ENCODE measurements at places on chromosomes 1 and 21.

- DNase-seq: no peak
Measured at GRCh38 chr1:60984062-60984799, 98.1 kb upstream of the NFIA start.

DNA sequence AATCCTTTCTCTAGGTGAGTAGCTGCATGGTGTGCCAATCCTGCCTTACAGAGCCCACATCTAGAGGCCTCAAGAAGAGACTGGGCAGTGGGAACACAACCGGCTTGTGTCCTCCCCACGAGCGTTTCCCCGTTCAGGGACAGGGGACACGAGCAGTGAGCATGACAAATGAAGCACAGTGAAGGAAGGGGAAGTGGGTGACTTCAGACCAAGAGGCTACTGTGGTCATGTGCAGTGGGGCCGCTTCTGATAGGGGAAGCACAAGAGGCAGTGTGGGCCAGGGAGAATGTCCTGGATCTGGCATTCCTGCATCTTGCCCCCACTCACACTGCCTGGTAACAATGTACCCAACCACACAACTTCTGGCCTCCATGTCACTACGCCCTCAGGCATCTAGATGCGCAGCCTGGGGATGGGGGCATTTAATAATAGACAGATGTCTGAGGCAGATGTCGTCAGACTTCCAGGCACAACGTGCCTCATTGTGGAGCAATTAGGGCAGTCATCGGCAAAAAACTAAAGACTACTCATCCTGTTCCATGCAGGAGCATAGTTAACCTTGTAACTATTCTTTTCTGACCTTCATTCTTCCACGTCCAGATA, 155.6 kb upstream of the NBPF11 start:
- no peak for DNase-seq

- DNase-seq: no peak
Measured at GRCh38 chr1:16109571-16109970, 36.1 kb upstream of the FAM131C start.

- DNase-seq: peak; percentile 79
Measured at GRCh38 chr21:43866260-43866629, 1.2 kb downstream of the AGPAT3 start.

DNA sequence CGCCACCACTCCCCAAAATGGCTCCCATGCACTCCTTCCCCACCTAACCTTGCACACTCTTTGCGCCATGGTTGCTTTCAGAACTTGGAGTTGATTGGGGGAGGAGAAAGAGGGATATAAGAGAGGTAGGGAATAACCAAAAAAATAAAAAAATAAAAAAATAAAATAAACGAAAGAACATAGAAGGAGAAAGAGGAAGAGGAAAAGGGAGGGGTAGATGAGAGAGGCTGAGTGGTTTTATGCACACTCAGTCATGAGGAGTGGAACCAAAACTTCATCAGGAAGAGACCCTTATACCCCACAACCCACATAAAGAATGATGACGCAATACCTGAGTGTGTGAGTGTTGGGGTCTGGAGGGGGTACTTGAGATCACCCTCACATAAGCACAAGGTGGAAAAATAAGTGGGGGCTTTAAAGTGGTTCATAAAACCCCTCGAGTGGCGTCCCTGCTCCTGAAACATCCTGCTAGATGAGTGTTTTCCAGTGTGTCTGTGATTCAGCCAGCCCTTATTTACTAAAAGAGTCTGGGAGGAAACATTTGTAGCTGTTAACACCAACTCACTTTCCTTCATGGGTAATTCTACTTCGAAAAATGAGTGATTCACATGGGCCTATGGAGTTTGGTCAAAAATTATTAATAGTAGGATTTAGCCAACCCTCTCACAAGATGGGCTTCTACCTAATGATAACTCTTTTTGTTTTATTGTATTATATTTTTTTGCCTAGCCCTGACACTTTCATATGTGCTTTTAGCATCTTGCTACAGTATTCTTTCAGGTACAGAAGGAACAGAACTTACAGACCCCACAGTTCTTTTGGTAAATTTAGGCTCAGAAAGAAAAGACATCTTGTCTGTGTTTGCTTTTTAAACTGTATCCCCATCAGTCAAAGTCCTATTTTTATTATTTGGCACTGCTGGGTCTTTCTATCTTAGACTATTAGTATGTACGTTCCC, 5.2 kb downstream of the SLAMF1 start:
- peak; percentile 65 for DNase-seq

- no peak for DNase-seq
Measured at GRCh38 chr1:246512230-246512629, 5.2 kb upstream of the SMYD3 start.

GRCh38 chr1:227299688-227300087, 18.6 kb downstream of the CDC42BPA start:
- DNase-seq: no peak

- DNase-seq: no peak
Measured at GRCh38 chr21:22961258-22961657, 1963.0 kb downstream of the NCAM2 start.

GRCh38 chr1:25908161-25908560, 1.9 kb upstream of the STMN1 start:
- DNase-seq: no peak

DNA sequence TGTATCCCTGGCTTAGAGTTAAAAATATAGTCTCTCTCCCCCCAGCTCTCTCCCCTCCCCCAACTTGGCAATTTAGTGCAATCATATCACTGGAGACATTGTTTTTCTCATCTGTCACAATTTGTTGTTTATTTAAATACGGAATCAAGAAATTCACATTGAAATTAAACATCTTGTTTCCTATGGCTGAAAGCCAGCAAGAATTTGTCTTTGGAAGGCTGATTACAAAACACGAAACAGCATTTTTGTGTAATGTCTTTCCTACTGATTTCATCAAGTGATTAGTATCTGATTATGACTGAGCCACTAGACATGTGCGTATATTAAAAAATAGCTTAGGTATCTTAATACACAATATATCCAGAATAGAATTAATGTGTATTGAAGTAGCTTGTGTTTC, 119.7 kb downstream of the LYPLAL1 start:
- DNase-seq: no peak

DNA sequence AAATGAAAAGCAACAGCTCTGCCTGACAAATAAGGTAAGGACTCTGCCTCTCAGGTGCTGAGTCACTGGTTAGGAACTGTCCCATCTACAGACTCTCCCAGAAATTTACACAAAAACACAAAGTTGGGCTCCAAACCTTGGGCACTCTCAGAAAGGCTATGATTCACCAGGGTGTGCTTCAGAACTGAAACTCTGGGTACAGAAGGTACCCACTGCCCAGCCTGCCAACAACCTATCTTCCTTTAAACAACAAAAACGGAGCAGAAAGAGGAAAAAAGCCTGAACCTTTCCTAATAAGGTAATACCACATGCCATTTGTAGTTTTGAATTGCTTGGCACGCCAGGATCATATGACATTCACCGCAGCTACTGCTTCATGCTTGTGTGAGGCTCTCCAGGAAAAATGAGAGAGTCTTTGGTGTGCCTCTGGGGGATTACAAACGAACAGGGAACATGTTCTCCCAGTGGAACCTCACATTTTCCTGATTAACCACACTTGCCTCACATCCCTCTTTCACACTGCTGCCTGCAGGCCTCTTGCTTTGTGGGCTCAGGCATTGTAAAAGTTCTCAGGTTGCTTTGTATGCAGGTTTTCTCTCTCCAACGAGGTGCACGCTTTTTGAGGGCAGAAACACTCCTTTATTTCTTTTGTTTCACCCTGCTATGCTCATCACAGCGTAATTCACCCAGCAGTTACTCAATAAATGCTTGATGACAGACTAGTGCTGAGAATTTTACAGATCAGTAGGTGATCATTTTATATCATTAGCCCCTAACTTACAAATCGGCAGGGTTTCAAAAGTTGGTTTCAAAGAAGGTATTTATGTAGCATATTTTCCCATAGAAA, 65.1 kb downstream of the GADD45A start:
- DNase-seq: no peak

DNA sequence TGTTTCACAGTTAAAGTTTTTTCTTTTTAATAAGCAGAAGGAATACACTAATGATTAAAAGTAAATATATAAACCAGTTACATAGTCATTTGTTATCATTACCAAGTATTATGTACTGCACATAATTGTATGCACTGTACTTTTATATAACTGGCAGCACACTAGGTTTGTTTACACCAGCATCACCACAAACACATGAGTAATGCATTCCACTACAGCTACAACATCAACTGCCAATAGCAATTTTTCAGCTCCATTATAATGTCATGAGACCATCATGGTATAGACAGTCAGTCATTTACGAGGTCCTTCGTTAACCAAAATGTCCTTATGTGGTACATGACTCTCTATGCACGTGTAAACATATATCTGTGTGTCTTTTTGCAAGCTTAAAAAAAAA, 35.2 kb downstream of the SCYL3 start:
- DNase-seq: no peak

DNA sequence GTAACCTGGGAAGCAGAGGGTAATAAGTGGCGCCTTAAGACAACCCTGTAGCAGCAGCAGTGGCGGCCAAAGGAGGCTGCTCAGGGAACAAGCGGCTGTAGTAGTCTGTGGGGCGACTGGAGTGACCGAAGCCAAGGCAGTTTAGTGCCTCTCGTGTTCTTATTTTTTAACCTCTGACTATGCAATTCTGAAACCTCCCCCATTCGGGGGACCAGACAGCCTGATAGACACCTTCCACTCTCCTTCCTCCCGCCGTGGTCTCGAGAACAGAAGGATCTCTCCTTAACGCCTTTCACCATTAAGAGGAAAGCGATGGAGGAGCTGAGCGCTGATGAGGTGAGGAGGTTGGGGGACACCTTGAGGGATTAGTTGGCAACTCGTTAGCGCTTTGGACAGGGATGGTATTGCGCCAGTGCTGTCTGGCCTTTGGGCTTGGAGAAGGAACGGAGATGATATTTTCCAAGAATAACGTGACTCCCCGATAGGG, 644 bp downstream of the UBE4B start:
- DNase-seq: no peak

- DNase-seq: no peak
Measured at GRCh38 chr1:62906428-62906886, 122.5 kb downstream of the ATG4C start.

DNA sequence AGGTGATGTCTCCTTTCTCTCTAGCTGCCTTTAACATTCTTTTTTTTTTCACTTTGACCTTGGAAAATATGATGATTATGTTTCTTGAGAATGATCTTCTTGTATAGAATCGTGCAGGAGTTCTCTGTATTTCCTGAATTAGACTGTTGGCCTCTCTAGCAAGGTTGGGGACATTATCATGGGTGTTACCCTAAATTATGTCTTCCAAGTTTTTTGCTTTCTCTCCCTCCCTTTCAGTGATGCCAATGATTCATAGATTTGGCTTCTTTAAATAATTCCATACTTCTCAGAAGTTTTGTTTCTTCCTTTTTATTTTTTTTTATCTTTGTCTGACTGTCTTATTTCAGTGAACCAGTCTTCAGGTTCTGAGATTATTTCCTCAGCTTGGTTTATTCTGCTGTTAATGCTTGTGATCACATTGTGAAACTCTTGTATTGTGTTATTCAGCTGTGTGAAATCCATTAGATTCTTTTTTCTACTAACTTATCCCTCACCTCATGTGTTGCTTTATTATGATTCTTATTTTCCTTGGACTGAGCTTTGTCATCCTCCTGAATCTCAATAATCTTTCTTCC, 268.4 kb upstream of the NRIP1 start:
- DNase-seq: no peak

DNA sequence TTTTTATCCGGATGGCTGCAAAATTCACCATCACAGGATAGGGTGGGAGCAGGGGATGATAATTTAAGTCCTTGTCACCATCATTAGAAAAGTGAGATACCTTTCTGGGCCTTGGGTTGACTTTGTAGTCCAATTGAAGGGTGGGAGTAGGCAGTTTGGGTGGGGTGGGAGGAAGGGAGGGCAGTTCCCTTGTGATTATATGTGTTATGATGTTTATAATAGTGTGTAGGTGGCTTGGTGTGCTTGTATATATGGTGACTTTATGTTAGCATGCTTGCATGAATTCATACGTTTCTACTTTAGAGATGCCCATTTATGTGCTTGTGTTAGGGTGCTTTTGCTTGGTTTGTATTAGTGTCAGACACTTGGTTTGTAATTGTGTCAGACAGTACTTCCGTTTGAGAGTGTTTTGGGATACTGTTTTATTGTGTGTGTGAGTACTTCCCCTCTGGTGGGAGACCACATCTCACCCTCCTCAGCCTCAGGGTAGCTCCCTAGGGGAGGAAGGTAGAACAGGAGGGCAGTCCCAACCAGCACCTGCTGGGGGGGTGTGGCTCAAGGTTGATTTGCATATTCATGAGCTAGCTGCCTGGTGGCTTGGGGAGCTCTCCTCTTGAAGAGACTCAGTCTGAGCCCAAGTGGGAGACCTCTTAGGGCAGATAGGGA, 6.3 kb upstream of the POU3F1 start:
- no peak for DNase-seq

- no peak for DNase-seq
Measured at GRCh38 chr1:41122851-41123518, 101.5 kb upstream of the SLFNL1 start.

Data from activated CD8-positive, alpha-beta memory T cell treated with anti-CD3 and anti-CD28 coated beads, Interleukin-2, amount 50 U/mL, for 48 hours (primary cell).